ENCODE measurements at places on chromosomes 3 and 15.

GRCh38 chr15:65903296-65904073 lies 34.2 kb downstream of the RAB11A start:
- no peak for DNase-seq

GRCh38 chr15:47987908-47988532 lies 132.8 kb upstream of the SLC24A5 start:
- no peak for DNase-seq

DNA sequence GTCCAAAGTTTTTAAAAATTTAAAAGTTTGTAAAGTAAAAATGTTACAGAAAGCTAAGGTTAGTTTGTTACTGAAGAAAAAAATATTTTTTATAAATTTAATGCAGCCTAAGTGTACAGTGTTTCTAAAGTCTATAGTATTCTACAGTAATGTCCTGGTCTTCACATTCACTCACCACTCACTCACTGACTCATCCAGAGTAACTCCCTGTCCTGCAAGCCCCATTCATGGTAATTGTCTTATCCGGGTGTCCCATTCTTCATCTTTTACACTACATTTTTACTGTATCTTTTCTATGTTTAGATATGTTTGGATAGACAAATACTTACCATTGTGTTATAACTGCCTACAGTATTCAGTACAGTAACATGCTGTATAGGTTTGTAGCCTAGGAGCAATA lies 36.7 kb upstream of the ATP10A start:
- no peak for DNase-seq

GRCh38 chr3:195403841-195404408 lies 38.9 kb downstream of the ACAP2 start:
- DNase-seq, result no peak

- no peak for DNase-seq
Observed at GRCh38 chr3:184954251-184954650, 142.3 kb downstream of the VPS8 start.

DNA sequence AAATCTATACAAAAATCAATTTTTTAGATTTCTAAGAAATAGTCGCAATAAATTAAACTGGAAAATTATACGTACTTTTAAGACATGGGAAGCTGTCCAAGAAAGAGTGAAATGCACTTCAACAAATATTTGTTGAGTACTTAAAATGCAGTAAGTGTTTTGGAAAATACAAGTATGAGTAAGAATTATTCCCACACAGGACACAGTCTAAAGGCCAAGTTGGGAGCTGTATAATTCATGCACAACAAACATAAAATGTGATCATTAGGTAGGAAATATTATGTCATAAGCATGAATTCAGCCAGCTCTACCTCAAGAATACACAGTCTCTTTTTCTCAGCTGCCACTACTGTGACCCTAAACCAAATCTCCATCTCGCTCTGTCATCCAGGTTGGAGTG lies 267.6 kb downstream of the CNTN3 start:
- DNase-seq, result no peak

GRCh38 chr3:127003175-127003555 lies 20.2 kb downstream of the PLXNA1 start:
- no peak for DNase-seq

DNA sequence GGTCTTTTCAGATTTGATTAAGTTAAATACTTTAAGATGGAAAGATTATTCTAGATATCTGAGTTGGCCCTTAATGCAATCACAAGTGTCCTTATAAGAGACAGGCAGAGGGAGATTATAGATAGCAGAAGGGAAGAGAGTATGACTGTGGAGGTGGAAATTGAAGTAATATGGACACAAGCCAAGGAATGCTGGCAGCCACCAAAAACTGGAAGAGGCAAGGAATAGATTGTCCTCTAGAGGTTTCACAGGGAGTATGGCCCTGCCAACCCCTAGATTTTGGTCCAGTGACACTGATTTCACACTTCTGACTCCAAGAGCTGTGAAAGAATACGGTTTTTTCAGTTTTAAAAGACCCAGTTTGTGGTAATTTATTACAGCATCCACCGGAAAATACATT lies 1498.7 kb upstream of the CADM2 start:
- no peak for DNase-seq

DNA sequence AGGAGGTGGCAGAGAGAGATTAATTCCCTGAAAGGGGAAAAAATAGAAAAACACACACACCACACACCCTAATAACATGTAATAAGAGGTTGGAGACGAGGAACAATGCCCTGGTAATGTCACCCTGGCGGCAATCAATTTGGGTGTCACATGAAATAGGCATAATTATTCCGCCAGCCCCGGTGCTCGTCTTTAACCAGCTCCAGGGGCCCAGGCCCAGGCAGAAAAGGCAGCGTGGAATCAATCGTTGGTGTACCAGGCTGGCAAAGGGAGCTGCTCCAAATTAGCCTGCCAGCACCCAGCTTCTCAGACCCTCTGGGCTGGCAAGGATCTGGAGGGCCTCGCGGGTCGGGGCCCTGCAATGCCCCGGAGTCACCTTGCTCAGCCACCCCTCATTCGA lies 5.6 kb downstream of the LINGO1 start:
- DNase-seq, result no peak

- DNase-seq, result no peak
Observed at GRCh38 chr15:28975766-28976179, 90.0 kb downstream of the APBA2 start.

DNA sequence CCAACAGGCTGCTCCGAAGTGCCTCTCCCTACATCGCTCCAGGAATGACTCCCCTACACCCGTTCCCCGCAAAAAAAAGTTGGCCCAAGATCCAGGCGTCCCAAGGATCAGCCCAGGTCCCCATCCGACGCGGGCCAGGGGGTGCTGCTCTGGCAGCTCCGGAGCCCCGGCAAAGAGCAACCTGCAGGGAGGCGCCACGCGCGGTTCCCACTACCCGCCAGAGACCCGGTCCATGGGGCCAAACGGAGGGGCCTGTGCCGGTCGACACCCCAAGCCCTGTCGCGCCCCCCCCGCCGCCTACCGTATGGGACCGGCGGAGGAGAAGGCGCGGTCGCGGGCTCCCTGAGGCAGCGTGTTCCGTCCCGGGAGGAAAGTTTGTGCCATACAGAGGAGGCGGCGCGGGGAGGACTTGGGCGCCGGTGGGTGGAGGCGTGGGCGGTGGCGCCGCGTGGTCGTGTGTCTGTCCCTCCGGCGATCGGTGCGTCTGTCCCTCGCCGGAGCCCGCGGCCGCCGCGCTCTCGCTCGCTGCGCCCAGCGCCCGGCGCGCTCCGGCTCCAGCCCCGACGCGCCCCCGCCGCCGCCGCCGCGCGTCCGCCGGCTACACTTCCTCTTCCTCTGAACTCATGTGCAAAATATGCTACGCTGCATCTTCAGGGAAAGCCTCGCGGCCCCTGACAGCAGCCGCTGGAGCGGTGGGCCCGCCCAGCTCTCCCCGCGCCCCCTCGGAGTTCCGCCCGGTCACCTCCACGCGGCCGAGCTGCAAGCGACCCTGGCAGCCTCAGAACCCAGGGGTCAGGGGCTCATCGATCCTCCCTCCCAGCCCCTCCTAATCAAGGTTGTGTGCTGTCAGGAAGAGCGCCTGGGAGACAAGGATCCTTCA lies at the start of gene RFTN1:
TSS of gene RFTN1 (minus strand) at position 559 of the 880 bp plus-strand sequence. CDS start 19,830 bp downstream, outside the sequence.
- DNase-seq, result peak; percentile 38

- DNase-seq, result no peak
Observed at GRCh38 chr3:197001972-197002700, 27.5 kb downstream of the MELTF start.

DNA sequence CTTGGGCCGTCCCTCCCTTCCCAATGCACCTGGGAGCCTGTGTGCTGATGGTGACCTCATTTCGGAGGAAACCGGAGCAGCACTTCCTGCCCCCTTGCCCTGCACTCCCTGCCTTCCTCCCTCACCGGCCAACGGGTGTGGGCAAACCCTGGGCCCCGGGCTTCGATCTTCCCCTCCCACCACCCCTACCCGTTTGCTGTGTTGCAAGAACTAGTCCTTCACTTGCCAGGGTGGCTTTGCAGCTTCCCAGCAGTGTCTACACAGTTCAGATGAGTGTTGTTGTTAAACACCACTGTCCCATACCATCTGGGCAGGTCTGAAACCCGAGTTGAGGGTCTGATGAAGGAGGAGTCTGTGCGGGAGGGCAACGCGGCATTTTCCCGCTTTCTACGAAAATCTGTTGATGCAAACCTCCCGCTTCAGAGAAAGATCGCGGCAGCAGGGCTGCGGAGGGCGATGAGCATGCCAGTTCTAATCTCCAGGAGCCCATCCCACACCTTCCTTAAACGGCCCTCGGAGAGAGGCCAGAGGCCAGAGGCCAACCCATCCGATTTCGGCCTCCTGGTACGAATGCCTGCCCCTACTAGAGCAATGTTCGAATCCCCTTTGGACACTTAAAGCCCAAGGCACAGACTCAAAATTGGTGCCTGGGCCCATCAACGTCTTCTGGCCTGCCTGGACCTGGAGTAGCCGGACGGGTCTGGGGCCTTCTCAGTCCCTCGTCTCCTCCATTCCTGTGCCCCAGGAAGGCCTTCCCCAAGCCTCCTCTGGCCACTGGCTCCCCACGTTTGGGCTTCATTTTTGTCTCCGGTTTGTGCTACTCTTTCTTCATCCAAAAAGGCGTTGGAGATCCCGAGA lies 35.7 kb upstream of the POLG start:
- no peak for DNase-seq

DNA sequence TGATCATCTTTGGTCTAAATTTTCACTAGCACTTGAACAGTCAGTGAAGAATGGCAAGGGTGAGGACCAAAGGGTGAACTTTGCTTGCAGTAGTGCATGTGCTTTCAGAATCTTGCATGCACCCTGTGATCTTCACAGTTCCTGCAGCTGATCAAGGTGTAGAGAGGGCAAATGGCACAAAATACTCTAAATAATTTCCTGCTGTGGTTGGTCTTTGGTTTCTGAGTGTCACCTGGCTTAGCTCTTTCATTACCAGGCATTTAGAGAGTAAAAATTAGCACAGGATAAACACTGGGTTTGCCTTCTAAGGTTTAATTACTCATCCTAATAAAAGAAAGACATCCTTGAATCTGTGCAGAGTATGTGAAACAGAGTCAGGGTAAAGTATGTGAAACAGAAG lies 11.4 kb downstream of the TIPARP start:
- DNase-seq, result no peak

- DNase-seq, result no peak
Observed at GRCh38 chr3:178982137-178982536, 89.5 kb downstream of the ZMAT3 start.

GRCh38 chr3:174857301-174857700 lies 1.8 kb upstream of the NAALADL2 start:
- no peak for DNase-seq

DNA sequence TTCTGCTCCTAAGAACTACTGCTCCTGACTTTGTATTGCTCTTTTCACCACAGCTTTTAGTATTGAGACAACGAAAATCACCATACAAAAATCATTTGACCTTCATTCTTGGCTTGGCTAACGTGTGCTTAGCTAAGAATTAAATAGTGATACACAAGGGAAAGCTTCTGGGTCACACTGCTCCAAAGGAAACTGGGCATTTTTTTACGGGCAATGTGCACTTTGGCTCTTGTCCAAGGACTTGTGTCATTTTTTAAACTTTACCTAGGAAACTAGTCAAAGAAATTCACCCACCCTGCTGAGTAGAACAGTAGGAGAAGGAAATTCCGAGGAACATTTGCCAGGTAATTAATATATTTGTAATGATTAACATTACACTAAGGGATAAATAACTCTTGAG lies 19.8 kb downstream of the WDR72 start:
- DNase-seq, result no peak

DNA sequence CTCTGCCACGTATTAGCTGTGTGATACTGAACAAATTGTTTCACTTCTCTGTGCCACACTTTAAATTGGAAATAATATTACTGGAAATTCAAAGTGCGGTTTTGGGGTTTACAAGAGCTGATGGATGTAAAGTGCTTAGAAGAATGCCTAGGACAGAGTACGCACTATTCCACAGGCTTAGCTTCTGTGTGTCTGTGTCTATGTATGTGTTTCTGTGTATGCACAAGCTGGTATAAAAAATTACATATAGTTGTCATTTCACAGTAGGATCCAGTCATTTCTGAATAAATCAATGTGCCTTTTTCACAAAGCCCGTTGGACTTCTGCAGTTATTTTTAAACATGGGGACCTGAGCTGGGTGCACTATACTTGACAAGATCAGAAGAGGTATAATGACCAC lies 370.4 kb downstream of the TUSC7 start:
- no peak for DNase-seq

DNA sequence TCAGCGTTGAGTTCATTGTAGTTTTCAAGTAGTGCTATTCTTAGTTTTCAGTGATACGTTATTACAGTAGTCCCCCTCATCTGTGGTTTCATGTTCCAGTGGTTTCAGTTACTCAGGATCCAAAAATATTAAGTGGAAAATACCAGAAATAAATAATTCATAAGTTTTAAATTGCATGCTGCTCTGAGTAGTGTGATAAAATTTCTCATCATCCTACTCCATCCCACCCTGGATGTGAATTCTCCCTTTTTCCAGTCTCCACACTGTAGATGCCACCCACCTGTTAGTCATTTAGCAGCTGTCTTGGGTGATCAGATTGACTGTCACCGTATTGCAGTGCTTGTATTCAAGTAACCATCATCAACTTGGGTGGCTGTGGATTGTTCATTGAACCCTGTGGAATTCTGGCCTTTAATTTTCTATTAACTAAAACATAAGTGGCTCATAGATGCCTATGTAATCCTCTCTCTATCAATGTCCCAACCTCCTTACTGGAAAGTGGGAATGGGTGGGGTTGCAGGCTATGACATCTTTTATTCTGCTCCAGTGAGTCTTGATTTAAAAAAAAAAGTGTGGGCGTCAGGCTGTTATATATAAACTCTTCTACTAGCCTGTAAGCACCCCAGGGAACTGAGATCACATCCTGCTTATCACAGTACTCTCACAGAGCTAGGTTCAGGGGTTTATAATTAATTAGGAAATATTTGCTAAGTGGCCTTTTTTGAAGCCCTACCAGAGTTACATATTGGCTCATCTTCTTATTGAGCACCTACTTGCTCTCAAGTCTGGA lies 97.5 kb downstream of the CFAP20DC start:
- DNase-seq, result no peak

- no peak for DNase-seq
Observed at GRCh38 chr3:192927016-192927415, 9.4 kb upstream of the MB21D2 start.

GRCh38 chr15:43799209-43799944 lies 643 bp downstream of the SERINC4 start:
- DNase-seq, result no peak

DNA sequence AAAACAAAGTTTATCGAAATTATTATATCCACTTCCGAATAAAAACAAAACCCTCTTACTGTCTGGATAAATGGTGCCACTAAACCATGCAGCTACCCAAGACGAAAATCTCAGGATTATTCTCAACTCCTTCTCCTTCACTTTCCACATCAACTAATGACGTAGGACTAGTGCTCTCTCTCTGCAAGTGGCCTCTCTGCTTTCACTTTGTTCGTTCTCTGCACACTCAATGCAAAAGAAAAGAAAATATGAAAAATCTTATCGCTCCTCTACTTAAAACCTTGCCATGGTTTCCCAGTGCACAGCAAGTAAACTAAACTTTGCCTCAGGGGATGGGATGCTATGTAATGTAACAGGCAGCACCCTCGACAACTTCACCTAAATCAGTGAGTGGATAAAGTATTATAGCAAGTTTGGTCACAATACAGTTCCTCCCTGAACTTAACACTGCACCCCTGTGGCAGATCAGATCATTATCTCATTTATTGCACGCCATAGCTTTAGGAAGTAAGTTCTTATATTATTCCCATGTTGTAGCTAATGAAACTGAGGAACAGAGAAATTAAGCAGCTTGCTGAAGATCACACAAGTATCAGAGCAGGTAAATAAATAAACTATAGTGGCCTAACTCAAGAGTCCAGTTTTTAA lies 262.7 kb upstream of the GADL1 start:
- DNase-seq, result no peak

- peak; percentile 73 for DNase-seq
Observed at GRCh38 chr15:84658080-84658787, at the start of gene NMB. TSS of gene NMB (minus strand) at chr15:84658199. CDS start at chr15:84658152, 47 bp downstream.

All from stimulated activated CD8-positive, alpha-beta memory T cell treated with anti-CD3 and anti-CD28 coated beads, Interleukin-12 subunit alpha, Interleukin-12 subunit beta, amount 100 ng/mL, for 4 hours (primary cell).